BJ (cell line): ENCODE measurements at places on chromosomes 7 and 10. TPM values are rescaled to one million over a fixed set of nuclear protein-coding genes. Genes with fewer than 3 reads are reported as not detected.

- no peak for DNase-seq
These were observed 1143.8 kb downstream of the XPNPEP1 start for GRCh38 chr10:108779501-108779900.

- no peak for DNase-seq
These were observed 400.0 kb downstream of the PHF14 start for GRCh38 chr7:11373546-11374142.

- DNase-seq, result no peak
These were observed 54.9 kb upstream of the ABCB5 start for GRCh38 chr7:20560325-20561180.

- DNase-seq, result no peak
These were observed 743.8 kb upstream of the LRRN3 start for GRCh38 chr7:110347081-110347480.

- no peak for DNase-seq
These were observed 20.3 kb upstream of the KLF6 start for GRCh38 chr10:3805201-3805790.

DNA sequence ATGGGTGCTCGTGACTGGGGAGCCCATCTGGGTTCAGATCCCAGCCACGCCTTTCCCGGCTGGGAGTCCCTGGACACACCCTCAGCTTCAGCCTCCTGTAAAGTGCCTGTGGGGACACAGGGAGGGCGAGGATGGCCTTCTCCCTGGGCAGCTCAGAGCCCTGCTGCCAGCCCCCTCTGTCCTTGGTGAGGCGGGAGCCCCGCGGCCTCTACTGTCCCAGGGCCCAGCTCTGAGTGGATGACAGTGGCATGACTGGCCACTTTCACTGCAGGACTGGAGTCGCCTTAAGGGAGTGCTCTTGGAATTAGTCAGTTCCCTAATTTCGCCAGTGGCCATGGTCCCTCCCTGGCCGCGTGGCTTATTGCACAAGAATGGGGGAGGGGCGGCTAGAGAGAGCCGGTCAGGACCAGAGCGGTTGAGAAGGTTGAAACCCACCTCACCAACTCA, 4.6 kb downstream of the BRI3 start:
- no peak for DNase-seq

DNA sequence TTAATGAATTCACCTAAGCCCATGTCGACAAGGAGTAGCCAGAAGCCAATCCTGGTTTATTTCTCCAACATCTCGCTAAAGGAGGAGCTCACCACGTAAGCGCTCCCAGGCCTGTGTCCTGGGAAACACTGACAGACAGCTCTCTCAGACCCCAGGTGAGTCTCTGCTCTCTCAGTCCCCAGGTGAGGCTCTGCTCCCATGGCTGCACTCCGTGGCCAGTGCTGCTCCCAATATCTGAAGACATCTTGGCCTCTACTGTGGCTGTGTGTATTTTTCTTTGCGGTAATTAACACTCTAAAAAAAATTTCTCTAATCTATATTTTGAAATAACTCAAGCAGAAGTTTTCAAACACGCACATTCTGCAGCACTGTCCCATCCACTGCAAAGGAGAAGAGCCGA, 564.5 kb downstream of the PTPRN2 start:
- no peak for DNase-seq

DNA sequence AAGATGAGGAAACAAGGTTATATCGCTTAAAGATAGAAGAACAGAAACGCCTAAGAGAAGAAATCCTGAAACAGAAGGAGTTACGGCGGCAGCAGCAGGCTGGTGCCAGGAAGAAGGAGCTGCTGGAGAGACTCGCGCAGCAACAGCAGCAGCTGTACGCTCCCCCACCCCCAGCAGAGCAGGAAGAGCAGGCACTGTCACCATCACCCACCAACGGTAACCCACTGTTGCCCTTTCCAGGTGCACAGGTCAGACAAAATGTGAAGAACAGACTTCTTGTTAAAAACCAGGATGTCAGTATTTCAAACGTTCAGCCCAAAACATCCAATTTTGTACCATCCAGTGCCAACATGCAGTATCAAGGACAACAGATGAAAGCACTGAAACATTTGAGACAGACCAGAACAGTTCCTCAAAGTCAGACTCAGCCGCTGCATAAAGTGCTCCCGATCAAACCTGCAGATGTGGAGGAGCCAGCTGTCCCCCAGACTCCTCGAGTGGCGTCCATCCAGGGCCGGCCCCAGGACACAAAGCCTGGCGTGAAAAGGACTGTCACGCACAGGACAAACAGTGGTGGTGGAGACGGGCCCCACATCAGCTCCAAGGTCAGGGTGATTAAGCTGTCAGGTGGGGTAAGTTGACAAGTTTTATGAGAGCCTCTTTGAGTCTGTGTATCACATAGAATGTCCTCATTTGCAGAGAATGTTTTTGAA, 67.1 kb downstream of the SHH start:
- DNase-seq, result no peak

DNA sequence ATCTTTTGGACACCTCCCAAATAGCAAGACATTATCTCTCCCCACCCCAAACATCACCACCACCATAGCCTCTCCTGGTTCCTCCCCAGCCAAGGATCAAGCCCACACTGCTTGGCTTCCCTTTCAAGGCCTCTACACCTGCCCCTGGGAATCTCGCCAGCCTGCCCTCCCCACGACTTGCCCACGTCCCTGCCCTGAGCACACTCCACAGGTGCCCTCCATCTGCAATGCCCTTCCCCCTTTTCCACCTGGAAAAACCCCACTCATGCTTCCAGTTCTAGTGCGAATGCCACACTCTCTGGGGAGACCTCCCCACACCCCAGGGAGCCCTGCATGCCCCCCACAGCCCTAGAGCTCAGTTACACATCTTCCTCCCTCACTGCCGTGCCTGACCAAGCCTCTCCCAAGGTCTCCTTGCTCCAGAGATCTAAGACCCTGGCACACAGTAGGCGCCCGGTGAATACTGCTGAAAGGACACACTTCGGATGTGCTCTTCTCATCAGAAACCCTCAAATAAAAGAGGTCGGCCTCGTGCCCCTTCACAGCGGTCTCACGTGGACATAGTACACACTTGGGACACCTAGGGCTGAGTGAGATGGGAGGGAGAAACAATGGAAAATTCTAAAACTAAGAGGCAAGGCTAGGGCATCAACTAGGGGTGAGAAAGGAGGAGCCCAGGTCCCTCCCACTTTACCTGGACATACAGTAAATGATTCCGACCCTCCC, 91.4 kb downstream of the DLG5 start:
- DNase-seq, result no peak

- no peak for DNase-seq
These were observed 75.1 kb downstream of the EXOC6 start for GRCh38 chr10:92923416-92923815.

DNA sequence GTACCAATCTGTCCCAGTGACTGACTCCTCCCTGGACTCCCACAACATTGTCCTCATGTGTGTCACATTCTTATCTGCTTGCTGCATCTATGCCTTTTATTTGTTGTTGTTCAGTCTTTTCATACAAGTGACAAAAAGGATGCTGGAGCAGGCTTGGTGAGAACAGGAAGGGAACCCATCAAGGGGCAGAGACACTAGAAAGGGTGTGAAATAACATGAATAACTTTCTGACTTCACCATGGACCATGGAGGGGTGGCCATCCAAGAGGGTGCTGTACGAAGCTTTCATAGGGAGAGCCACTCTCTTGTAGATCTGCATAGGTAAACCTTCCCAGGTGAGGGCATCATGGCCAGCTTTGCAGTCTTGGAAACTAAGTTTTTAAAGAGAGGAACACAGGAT, 14.5 kb downstream of the GIMAP8 start:
- no peak for DNase-seq

DNA sequence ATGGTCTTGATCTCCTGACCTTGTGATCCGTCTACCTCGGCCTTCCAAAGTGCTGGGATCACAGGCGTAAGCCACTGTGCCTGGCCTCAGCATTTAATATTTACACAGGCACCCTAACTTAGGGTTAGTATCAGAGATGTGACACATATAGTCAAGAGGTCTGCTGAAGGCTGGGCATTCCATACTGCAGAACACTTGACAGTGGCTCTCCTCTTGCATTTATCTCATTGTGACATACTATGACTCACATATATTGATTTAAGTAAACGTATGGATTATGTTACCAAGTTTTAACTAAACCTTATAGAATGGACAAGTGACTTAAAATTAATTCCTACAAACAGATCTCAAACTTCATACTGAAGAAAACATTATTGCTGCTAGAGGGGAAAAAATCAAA, 36.6 kb downstream of the BRAF start:
- DNase-seq, result no peak

- no peak for DNase-seq
These were observed 113.6 kb upstream of the ADAM12 start for GRCh38 chr10:126501828-126502227.

GRCh38 chr7:30526163-30526562, 21.5 kb upstream of the GGCT start:
- DNase-seq, result no peak

GRCh38 chr10:126417220-126417825, 29.0 kb upstream of the ADAM12 start:
- no peak for DNase-seq

DNA sequence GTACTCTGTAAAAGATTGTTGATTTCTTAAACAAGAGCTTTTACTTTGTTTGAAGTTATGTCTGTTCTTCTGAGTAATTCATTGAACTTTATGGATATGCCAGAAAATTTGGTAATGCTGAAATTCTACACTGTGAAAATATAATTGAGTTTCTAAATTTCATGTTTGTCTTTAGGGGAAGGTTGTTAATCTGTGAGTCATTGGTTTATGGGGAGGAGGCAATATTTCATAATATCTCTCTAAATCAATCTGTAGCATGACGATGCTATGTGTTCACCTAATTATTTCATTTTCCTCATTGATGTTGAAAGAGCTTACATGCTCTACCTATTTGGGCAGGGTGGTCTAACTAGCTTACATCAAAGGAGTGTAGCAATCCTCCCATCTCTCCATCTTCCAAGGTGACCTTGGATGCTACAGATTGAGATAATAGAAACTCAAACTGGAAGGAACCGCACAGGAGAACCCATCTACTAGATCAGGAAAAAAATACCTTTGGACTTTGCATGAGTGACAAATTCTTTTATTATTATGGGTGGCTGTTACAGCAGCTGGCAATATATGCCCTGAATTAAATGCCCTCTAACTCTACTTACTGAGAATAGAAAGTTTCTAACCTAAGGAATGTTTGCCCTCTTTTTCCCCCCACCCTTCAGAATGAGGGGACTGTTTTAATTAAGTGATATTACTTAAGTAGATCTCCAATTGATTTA, 8.4 kb upstream of the SNX13 start:
- DNase-seq, result no peak

Gene RELN
- polyA plus RNA-seq, result 2.4 and 4.3 TPM in 2 replicates

Gene TAS2R5
- 0.43 and 0.64 TPM in 2 replicates for polyA plus RNA-seq

Gene PSD
- 1.2 and 1.8 TPM in 2 replicates for polyA plus RNA-seq

Gene RAPGEF5
- 0.07 TPM in 1 of 2 replicates, not detected in the other for polyA plus RNA-seq

Gene HMX3
- polyA plus RNA-seq, result not detected in 2 replicates

Gene PIK3CG
- not detected in 2 replicates for polyA plus RNA-seq

Gene CUZD1
- 0.64 and 0.85 TPM in 2 replicates for polyA plus RNA-seq

Gene PDK4
- 0.05 and 0.18 TPM in 2 replicates for polyA plus RNA-seq

Gene PRPF18
- 6.4 and 17.4 TPM in 2 replicates for polyA plus RNA-seq

Gene GRM8
- not detected in 2 replicates for polyA plus RNA-seq
